ENCODE measurements at places on chromosomes 11 and 22.

- DNase-seq = peak; percentile 11
Observed at GRCh38 chr22:45441138-45441537, 27.6 kb downstream of the RIBC2 start.

- no peak for DNase-seq
Observed at GRCh38 chr11:46020084-46020599, 97.7 kb downstream of the LARGE2 start.

DNA sequence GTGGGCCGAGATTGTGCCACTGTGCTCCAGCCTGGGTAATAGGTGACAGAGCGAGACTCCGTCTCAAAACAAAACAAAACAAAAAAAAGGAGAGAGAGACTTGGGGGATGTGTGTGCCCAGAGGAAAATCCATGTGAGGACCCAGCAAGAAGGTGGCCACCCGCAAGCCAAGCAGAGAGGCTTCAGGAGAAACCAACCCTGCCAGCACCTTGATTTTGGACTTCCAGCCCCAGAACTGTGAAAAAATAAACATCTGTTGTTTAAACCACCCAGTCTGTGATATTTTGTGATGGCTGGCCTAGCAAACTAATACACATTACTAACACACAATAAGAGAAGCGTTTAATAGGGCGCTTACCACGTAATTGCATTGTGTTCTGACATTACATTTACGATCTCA is 21.2 kb downstream of the TXN2 start:
- DNase-seq = no peak

- DNase-seq = no peak
Observed at GRCh38 chr11:60307507-60308195, 19.4 kb upstream of the MS4A6E start.

GRCh38 chr22:47504962-47505361 is 742.5 kb downstream of the TBC1D22A start:
- DNase-seq = no peak

GRCh38 chr11:44286911-44287310 is 23.0 kb downstream of the ALX4 start:
- DNase-seq = no peak

DNA sequence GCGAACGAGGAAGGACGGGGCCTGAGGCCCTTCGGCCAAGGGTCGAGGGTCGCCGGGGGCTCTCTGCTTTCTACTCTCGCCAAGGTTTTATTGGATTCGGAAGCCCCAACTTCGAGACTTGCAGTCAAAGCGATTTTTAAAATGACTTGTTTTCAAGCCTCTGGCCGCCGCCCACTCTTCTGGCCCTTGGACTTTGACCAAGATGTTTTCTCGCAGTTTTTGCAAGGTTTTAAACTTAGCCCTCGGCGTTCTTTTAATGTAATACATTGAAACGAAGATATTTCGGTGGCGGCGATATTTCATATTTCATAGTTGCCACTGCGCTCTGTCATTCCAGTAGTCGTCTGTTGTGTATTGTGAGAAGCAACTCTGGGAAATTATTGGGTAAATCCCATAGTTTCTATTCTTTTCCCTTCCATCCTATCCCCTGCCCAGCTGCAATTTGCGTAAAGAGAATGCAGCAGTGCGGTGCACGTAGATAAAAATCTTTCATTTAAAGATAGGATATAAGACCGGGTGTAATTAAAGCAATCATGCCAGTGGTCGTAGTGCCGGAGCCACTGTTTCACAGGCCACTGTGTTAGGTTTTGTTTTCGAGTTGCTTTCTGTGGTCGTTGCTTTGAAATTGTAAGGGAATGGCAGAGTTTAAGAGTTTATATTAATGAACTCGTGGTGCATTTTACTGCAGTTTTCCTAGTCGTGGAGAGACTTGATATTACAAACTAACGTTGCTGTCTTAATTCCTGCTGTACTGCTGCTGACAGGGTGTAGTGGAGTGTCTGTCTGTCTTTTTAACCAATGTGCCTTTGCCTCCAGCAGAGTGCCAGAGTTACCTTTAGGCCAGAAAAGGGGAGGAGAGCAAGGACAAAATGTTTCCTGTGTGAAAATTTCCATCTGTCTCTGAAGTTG is 702 bp downstream of the BIRC2 start:
- no peak for DNase-seq

DNA sequence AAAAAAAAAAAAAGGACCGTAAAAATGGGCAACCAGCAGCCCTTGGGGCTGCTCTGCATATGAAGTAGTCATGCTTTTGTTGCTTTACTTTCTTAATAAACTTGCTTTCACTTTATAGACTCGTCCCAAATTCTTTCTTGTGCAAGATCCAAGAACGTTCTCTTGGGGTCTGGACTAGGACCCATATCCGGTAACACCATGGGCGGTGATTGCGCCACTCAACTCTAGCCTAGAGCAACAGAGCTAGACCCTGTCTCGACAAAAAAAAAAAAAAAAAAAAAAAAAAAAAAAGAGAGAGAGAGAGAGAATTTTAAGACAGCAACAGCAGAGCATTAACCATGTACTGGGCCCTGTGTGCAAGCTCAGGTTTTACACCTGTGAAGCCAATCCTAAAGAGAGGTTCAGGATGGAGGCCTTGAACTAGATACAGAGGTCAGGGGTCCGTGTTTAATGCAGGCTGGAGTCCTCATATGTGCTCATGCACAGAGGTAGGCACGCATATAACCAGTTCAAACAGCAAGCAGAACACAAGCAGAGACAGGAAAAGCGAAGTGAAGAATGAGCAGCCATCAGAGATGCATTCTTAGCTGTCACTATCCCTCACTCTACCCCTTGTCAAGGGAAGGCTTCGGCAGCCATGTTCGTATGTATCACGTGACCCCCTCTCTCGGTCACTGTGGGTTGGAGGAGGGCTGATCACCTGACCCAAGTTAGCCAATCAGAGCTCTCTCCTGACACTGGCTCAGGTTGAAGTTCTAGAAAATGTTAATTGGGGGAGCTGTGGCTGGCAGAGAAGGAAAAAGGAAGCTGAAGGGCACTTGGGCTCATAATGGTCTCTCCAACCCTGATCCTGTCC is 16.7 kb upstream of the SYT12 start:
- no peak for DNase-seq

- DNase-seq = no peak
Observed at GRCh38 chr11:93907901-93908300, 57.5 kb upstream of the VSTM5 start.

GRCh38 chr11:67301951-67302516 is 1.3 kb upstream of the SSH3 start:
- no peak for DNase-seq

DNA sequence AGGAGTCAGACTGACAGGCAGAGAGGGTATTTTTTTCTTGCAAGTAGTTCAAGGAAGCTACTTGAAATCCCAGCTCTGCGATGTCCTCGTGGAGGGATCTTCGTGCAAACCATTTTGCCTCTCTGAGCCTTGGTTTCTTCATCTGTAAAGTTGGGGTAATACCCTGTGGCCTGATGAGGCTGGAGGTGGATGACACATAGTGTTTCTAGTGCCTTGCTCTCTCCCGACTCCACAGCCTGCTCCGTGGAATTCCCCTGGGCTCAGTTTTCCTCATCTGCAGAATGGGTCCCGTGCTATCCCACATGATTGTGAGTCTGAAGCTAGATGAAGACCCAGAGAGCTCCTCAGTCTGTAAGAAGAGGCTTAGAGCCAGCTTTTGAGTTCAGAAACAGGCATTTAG is 32.7 kb downstream of the DAGLA start:
- no peak for DNase-seq

GRCh38 chr22:32842486-32842885 is 41.0 kb downstream of the TIMP3 start:
- no peak for DNase-seq

- no peak for DNase-seq
Observed at GRCh38 chr22:49236541-49237075, 591.1 kb downstream of the BRD1 start.

- DNase-seq = no peak
Observed at GRCh38 chr22:20237480-20238440, 30.4 kb downstream of the RTN4R start.

DNA sequence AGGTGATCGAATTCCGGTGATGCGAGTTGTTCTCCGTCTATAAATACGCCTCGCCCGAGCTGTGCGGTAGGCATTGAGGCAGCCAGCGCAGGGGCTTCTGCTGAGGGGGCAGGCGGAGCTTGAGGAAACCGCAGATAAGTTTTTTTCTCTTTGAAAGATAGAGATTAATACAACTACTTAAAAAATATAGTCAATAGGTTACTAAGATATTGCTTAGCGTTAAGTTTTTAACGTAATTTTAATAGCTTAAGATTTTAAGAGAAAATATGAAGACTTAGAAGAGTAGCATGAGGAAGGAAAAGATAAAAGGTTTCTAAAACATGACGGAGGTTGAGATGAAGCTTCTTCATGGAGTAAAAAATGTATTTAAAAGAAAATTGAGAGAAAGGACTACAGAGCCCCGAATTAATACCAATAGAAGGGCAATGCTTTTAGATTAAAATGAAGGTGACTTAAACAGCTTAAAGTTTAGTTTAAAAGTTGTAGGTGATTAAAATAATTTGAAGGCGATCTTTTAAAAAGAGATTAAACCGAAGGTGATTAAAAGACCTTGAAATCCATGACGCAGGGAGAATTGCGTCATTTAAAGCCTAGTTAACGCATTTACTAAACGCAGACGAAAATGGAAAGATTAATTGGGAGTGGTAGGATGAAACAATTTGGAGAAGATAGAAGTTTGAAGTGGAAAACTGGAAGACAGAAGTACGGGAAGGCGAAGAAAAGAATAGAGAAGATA is at the start of gene MALAT1:
Gene MALAT1 (plus strand): TSS at position 69 of the 736 bp plus-strand sequence.
- peak; percentile 93 for DNase-seq

DNA sequence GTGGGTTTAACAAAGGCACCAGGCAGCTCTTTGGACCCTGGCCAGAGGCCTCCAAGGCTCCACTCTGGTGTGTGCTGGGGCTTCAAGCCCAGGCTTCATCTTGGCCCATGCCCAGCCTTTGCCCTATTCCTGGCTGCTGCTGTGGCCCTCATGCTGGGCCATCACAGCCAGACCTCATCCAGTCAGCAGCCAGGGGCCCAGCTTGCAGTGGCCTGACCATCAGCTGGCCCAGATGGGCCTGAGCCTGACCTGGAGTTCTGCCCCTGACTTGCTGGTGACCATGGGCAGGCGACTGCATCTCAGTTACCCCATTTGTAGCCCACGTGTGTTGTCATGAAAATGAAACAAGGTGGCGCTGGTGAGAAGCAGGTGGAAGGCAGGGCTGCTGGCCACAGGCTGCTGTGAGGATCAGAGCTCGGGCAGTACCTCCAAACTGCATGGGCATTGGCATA is 76.1 kb downstream of the MED15 start:
- no peak for DNase-seq

GRCh38 chr11:843818-844692 is 1.4 kb downstream of the TSPAN4 start:
- DNase-seq = no peak

GRCh38 chr22:49286181-49286760 is 541.4 kb downstream of the BRD1 start:
- DNase-seq = no peak

DNA sequence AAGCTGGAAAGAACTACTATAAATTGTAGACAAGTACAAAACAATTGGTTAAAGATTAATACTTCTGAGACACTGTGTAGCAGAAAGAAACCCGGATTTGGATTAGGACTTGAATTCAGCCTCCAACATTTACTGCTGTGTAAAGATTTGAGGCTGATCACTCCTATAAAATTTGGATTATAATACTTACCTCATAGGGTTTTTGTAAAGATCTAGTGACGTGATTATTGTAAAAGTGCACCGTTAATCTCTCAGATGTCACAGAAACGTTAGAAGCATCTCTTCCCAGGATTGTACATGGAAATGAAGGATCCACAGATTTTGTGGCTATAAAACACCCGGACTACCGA is 323 bp upstream of the HIKESHI start:
- DNase-seq = no peak

GRCh38 chr11:32894149-32894827 is 1.7 kb downstream of the QSER1 start:
- no peak for DNase-seq

DNA sequence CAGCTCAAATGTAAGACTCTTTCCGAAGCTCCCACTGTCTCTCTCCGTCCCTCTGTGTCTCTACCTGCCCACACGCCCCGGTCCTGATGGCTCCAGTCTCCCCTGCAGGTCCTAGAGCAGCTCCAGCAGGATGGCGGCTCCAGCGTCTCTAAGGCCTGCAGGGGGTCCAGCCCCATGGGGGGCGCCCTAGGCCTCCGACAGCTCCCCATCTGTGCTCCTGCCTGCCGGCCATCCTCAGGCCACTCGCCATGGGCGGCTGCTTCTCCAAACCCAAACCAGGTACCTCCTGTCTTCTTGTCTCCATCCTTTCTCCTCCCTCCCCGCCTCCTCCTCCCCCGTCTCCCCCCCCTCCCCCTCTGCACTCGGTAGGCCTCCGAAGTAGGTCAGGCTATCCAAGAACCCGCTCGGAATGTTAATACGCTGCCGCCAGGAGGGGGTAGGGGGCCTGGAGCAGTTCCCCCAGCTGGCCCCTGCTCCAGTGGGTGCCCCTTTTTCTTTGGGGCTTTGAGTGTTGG is 699 bp downstream of the AIFM3 start:
- DNase-seq = no peak

- DNase-seq = no peak
Observed at GRCh38 chr11:86183694-86184093, 60.9 kb upstream of the EED start.

DNA sequence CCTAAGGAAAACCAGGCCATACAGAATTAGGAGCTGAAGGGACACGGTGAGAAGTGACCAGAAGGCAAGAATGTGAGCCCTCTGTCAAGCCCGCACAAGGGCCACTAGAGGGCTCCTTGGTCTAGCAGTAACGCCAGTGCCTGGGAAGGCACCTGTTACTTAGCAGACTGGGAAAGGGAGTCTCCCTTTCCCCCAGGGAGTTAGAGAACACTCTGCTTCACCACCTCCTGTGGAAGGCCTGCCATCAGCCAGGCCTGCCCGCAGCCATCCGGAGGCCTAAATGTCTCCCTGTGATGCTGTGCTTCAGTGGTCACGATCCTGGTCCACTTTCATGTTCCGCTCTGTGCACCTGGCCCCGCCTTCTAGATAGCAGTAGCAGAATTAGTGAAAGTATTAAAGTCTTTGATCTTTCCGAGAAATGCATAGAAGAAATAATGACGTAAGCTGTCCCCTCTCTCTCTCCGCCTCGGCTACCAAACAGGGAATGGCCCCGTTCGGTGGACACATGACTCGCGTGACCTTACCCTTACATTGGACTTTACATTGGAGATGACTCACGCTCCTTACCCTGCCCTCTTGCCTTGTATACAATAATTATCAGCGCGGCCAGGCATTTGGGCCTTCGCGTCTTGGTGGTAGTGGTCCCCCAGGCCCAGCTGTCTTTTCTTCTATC is 10.7 kb upstream of the GSTP1 start:
- no peak for DNase-seq

Measured in memory B cell (primary cell).